ENCODE measurements at places on chromosomes 2 and 18.

GRCh38 chr2:34365512-34365911, 766.4 kb upstream of the FAM98A start:
- no peaks in the 10 kb centered on the region for H3K4me1 ChIP-seq
- DNase-seq, result no peak
- H3K27ac ChIP-seq, result no peak overlapping the region
- H3K4me3 ChIP-seq, result no peak overlapping the region

GRCh38 chr2:231604685-231605606, 12.3 kb downstream of the TEX44 start:
- H3K27ac ChIP-seq, result peak overlapping the region; percentile 10
- H3K4me3 ChIP-seq, result peak overlapping the region; percentile 48
- peaks cover 6% of the 10 kb centered on the region for H3K4me1 ChIP-seq
- H3K36me3 ChIP-seq, result no peaks in the 10 kb centered on the region
- peak; percentile 96 for DNase-seq
- peaks cover 14% of the 10 kb centered on the region for H3K27me3 ChIP-seq

- H3K4me1 ChIP-seq, result no peaks in the 10 kb centered on the region
- H3K4me3 ChIP-seq, result no peak overlapping the region
- no peaks in the 10 kb centered on the region for H3K27me3 ChIP-seq
- H3K36me3 ChIP-seq, result no peaks in the 10 kb centered on the region
Measured at GRCh38 chr2:77395011-77395410, 127.2 kb downstream of the LRRTM4 start.

DNA sequence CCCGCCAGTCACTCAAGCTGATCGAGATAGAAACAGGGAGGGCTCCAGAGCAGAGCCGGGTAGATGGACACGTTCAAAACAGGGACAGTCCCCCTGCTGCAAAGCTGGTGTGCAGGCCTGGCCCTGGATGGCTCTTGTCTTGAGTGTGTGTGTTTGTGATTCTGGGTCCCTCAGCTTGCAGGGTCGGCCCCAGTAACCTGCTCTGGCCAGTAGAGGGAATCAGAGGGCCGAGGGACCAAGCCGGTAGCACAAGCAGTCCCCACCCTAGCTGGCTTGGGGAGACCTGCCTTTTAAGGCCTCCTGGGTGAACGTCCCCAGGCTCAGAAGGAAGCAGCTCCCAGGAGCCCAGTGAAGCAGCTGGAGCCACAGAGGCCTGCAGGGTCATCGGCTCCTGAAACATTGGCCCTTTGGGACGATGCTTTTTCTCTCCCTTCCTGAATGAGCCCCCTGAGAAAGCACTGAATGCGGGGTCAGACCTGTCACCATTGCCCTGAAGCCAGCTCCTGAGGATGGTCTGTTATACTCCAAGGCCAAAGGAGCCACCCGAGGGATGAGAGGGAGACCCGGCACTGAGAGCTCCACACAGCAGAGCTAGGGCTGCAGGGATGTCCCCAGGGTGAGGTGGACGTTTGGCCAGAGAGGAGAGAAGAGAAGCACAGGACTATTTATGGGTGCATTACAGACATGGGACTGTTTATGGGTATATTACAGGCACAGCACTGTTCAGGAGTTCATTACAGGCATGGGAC, 15.4 kb upstream of the MLPH start:
- H3K27me3 ChIP-seq, result peaks cover 2% of the 10 kb centered on the region
- H3K36me3 ChIP-seq, result no peaks in the 10 kb centered on the region
- H3K27ac ChIP-seq, result no peak overlapping the region

DNA sequence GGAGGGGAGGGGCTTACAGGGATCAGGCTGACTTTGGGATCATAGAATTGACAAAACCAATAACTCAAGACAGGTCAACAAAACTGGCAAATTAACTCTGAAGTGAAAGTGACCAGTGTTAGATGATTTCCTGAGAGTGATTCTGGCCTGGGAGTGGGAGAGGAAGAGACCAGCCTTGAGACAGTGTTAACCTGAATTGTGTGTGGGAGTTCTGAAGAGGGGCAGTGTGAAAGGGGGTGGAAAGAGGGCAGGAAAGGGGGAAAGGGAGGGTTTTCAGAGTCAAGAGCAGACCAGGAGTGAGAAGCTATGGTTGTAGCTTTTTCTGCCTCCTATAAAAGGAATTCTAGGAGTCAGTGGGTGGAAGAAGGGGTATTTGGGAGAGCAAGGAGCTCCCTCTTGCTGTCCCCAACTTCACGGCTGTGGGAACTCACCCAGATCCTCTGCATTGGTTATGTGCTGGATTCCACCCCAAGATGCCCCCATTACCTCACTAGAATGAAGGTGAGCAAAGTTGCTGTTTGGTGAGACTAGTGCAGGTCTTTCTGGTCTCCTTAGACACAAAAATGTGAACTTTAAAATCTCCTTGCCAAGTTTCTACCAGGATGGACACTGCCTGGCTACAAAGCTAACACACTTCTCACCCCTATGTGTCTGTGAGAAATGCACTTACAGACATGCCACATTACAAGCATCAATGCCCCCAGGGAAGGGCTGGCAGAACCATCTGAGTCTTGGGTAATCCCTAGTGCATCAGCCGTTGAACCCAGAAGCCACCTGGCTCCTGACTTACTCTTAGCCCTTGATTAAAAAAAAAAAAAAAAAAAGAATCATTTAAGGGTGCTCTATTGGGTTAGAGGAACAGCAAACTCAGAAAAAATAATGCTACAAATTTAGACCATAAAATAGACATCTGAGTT, 61.6 kb downstream of the BMP10 start:
- H3K36me3 ChIP-seq, result peaks cover 48% of the 10 kb centered on the region
- DNase-seq, result no peak
- no peaks in the 10 kb centered on the region for H3K27me3 ChIP-seq
- H3K4me3 ChIP-seq, result no peak overlapping the region
- H3K4me1 ChIP-seq, result peaks cover 16% of the 10 kb centered on the region
- peak overlapping the region; percentile 7 for H3K27ac ChIP-seq

DNA sequence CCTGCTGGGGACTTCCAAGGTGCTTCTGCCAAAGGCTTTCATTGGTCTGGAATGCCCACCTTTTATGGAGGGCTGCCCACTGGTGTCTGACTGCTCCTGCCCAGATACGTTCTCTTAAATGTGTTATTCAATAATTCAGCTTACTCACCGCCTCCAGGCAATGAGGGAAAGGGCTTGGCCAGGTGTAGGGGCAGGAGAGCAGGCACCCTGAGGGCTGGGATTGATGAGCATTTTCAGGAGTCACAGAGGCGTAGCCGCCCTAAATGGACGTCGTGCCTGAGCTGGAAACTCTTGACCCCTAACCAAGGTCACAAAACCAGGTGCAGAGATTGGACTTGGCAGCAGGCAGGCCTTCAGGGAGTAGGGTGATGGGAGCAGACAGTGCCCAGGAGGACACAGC, 26.8 kb downstream of the MAL start:
- DNase-seq, result peak; percentile 15
- H3K4me1 ChIP-seq, result peaks cover 61% of the 10 kb centered on the region
- H3K36me3 ChIP-seq, result peaks cover 45% of the 10 kb centered on the region
- H3K4me3 ChIP-seq, result no peak overlapping the region
- no peak overlapping the region for H3K27ac ChIP-seq

GRCh38 chr2:70643715-70644114, 90.1 kb upstream of the TGFA start:
- H3K4me3 ChIP-seq, result no peak overlapping the region
- peaks cover 8% of the 10 kb centered on the region for H3K27me3 ChIP-seq
- peaks cover 5% of the 10 kb centered on the region for H3K4me1 ChIP-seq
- no peaks in the 10 kb centered on the region for H3K36me3 ChIP-seq
- DNase-seq, result no peak

- H3K4me3 ChIP-seq, result no peak overlapping the region
- DNase-seq, result no peak
- peaks cover 9% of the 10 kb centered on the region for H3K27me3 ChIP-seq
- peaks cover 3% of the 10 kb centered on the region for H3K4me1 ChIP-seq
Measured at GRCh38 chr2:74951211-74951754, 7.2 kb upstream of the POLE4 start.

DNA sequence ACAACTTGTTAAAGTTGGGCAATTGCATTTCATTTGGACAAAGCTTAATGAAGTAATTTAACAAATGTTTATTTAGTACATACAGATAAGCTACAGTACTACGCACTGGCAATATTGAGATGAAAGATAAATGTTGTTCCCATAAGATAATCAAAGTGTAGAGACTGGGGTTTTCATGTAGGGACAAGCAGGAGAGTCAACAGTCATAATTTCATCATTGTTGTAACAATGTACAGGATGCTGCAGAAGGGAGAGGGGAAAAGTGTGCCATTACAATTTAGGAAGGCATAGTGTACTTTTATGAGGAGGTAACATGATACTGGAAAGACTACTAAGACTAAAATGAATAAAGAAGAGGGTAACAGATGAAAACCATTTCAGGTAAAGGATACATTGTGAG, 441.6 kb downstream of the ERBB4 start:
- no peaks in the 10 kb centered on the region for H3K4me1 ChIP-seq
- no peak for DNase-seq
- no peak overlapping the region for H3K4me3 ChIP-seq
- no peak overlapping the region for H3K27ac ChIP-seq
- no peaks in the 10 kb centered on the region for H3K36me3 ChIP-seq

DNA sequence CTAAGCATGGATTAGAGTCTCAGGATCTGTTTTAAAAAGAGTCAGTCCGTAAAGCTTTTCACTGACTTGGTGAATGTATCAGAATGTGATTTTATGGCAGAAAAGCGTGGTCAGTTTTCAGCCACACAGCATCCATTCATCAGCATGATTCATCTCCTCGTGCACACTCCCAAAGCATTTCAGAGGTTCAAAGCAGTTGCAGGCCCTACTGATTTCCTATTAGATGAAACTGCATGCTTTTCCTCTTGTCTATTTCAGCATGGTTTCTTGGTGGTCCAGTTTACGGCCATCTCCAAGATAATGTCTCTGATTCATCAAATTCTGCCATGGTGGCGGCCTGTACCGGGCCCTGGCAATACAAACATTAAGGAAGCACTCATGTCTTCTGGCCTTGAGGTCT, 4.8 kb upstream of the PARD6G start:
- H3K27me3 ChIP-seq, result peaks cover 40% of the 10 kb centered on the region
- H3K4me3 ChIP-seq, result no peak overlapping the region
- no peaks in the 10 kb centered on the region for H3K36me3 ChIP-seq
- H3K27ac ChIP-seq, result no peak overlapping the region
- no peaks in the 10 kb centered on the region for H3K4me1 ChIP-seq

GRCh38 chr18:21004726-21005125, 106.9 kb downstream of the ROCK1 start:
- no peak overlapping the region for H3K4me3 ChIP-seq
- H3K4me1 ChIP-seq, result peaks cover 2% of the 10 kb centered on the region
- no peaks in the 10 kb centered on the region for H3K27me3 ChIP-seq
- H3K27ac ChIP-seq, result no peak overlapping the region

GRCh38 chr2:115739574-115739973, 1297.1 kb downstream of the DPP10 start:
- no peaks in the 10 kb centered on the region for H3K27me3 ChIP-seq
- H3K27ac ChIP-seq, result no peak overlapping the region
- H3K36me3 ChIP-seq, result no peaks in the 10 kb centered on the region
- H3K4me3 ChIP-seq, result no peak overlapping the region
- DNase-seq, result no peak
- no peaks in the 10 kb centered on the region for H3K4me1 ChIP-seq

- peak overlapping the region; percentile 73 for H3K4me3 ChIP-seq
- no peaks in the 10 kb centered on the region for H3K36me3 ChIP-seq
- DNase-seq, result no peak
- H3K4me1 ChIP-seq, result peaks cover 18% of the 10 kb centered on the region
Measured at GRCh38 chr2:74291218-74291544, 52.0 kb downstream of the SLC4A5 start.

GRCh38 chr18:80169607-80170006, 60.5 kb downstream of the ADNP2 start:
- H3K4me3 ChIP-seq, result no peak overlapping the region
- no peak overlapping the region for H3K27ac ChIP-seq
- H3K36me3 ChIP-seq, result no peaks in the 10 kb centered on the region
- no peaks in the 10 kb centered on the region for H3K4me1 ChIP-seq

- no peak overlapping the region for H3K4me3 ChIP-seq
- no peak overlapping the region for H3K27ac ChIP-seq
- H3K27me3 ChIP-seq, result peaks cover 17% of the 10 kb centered on the region
Measured at GRCh38 chr2:20111311-20112131, 60.1 kb upstream of the LAPTM4A start.
